Nucleus accumbens (tissue), 56 donors: ENCODE measurements at places on chromosomes 13 and 19.

GRCh38 chr13:34127523-34127922, 309.6 kb downstream of the RFC3 start:
- DNase-seq: no peak

- no peak for DNase-seq
Observed at GRCh38 chr13:74026753-74027152, 107.5 kb downstream of the KLF12 start.

DNA sequence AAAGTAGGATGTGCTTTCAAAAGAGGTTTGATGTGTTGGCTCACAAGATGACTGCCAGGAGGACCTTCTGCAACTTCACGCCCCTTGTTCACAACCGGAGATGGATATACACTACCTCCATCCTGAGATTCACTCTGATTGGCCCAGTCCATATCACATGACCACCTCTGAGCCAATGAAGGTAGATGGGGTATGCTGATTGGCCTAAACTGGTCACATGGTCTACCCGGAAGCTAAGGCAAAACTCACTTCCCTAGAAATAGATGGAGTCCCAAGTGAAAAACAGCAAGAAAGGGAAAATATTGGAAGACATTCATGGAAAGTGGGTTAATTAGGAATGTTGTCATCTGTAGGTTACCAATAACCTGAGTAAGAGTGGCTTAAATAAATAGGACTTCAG, 119.7 kb upstream of the MRI1 start:
- DNase-seq: no peak

GRCh38 chr13:98507282-98507797, 69.6 kb downstream of the STK24 start:
- no peak for DNase-seq

- no peak for DNase-seq
Observed at GRCh38 chr13:97600458-97601075, 166.6 kb downstream of the RAP2A start.
